ENCODE measurements at places on chromosomes 5 and 9.

DNA sequence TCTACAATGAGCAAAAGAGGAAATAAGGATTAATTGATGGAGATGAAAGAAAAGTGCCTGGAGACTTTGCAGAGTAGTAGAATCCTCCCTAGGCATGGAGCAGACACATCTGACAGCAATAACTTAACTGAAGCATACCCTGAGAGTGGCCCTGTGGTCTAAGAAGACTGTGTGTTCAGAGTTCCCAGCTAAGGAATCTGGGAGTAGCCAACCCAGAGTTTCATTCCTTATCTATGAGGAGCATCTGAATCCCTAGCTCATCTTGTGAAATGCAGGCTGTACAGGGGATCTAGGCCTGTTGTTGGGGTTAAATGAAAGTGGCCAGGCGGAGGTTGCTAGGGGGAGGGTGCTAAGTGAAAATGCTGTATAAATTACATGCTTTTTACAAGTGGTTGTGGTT lies 233.1 kb upstream of the FBXL7 start:
- no peak for DNase-seq

DNA sequence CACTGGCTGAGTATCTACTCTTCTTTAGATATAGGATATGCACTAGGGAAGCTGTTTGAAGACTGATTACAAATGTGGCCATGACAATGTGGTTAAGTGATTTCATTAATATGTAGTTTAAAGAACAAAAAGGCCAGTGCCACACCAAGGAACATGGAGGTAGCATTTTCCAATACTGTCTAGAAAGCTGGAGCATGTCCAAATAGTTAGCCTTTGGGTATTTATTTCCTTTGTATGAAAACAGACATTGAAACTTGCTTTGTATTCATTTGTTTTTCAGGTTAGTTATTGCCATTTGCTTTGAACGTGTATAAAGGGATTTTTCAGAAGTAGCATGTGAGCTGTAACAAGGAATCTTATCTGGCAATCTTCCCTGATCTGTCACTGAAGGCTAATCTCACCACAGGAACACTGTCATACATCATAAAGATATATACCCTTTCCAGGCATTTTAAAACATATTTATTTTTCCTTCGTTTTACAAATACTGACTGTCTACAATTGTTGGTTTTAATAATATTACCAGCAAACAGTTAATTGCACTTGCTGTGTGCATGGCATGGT lies 93.4 kb downstream of the PLPPR1 start:
- DNase-seq = no peak

- DNase-seq = no peak
These were observed 34.5 kb upstream of the SMAD5 start for GRCh38 chr5:136098176-136098575.

DNA sequence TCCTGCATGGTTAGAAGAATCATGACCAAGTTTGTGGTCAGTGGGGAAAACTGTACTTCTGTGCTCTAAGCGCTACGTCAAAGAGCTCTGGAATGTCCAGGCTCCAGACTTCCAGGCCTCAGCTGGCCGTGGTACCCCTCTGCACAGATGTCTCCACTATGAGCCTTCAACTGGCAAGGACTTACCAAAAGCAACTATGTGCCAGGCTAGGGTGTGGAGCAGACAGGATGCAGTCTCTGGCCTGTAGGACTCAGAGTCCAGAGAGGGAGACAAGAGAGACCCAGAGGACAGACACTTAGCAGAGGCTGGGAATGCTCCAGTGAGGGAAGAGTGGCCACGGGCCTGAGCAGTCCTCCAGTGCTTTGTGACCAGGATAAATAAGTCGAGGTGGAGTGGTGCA lies 31.0 kb upstream of the TCF7 start:
- DNase-seq = no peak

DNA sequence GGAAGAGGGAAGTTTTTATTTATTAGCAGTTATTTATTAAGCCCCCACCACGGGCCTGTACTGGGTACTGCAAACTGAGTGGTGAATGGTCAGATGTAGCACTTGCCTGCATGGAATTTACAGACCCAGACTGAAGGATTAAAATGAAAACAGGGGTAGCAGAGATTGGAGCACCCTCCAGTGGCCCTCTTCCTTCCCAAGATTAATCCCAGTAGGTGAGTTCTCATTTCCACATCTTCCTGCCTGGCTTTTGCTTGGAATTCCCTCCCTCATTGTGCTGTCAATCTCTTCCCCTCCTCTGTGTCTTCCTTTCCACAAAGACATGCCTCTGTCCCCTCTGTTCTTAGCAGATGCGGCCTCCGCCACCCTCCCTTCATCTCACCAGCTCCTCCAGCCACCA lies 39.2 kb downstream of the MVB12B start:
- no peak for DNase-seq

- no peak for DNase-seq
These were observed 62.9 kb downstream of the GADD45G start for GRCh38 chr9:89667726-89668125.

- no peak for DNase-seq
These were observed 214.7 kb downstream of the TRIO start for GRCh38 chr5:14357851-14358250.

GRCh38 chr5:16659536-16659935 lies 42.7 kb upstream of the RETREG1 start:
- DNase-seq = no peak

GRCh38 chr9:33234511-33235467 lies 5.2 kb upstream of the SPINK4 start:
- DNase-seq = no peak

GRCh38 chr9:107740088-107740980 lies 250.8 kb upstream of the KLF4 start:
- no peak for DNase-seq

DNA sequence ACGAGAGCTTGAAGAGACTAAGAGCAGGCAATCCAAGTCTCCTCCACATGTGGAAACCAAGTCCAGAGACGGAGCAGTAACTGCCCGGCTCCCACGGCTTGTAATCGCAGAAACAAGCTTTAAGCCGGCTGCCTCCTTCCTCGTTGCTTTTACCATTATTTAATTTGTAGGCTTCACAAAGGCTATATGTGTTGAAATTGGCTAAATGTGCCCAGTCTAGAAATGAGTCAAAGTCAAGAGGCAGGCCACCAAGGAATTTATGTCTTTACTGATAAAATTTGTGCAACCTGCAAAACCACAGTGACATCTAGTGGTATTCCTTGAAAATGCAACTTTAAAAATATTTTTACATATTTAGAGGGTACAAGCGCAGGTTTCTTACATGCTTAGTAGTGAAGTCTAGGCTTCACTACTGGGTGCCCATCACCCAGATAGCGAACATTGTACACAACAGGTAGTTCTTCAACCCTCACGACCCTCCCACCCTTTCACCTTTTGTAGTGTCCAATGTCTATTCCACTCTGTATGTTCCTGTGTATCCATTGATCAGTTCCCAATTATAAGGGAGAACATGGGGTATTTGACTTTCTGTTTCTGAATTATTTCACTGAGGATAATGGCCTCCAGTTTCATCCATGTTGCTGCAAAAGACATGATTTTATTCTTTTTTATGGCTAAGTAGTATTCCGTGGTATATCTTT lies 33.5 kb upstream of the EBF1 start:
- no peak for DNase-seq

- no peak for DNase-seq
These were observed 1.1 kb upstream of the AKNA start for GRCh38 chr9:114388764-114389375.

DNA sequence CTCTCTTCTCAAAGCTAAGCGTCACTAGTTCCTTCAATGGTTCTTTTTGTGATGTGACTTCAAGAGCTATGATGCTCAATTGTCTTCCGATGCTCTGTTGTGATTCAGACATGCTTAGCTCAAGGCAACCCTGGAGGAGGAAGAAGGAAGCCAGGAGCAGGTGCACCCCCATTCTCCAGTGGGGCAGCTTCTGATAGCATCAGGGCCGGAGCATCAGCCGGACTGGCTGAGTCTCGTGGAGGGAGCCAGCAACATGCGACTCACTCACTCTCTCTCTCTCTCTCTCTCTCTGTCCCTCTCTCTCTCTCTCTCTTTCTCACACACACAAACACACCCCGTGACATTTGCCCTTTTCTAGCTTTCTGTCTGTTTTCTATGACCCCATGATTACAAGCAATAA lies 140.2 kb downstream of the HSD17B3 start:
- DNase-seq = no peak

DNA sequence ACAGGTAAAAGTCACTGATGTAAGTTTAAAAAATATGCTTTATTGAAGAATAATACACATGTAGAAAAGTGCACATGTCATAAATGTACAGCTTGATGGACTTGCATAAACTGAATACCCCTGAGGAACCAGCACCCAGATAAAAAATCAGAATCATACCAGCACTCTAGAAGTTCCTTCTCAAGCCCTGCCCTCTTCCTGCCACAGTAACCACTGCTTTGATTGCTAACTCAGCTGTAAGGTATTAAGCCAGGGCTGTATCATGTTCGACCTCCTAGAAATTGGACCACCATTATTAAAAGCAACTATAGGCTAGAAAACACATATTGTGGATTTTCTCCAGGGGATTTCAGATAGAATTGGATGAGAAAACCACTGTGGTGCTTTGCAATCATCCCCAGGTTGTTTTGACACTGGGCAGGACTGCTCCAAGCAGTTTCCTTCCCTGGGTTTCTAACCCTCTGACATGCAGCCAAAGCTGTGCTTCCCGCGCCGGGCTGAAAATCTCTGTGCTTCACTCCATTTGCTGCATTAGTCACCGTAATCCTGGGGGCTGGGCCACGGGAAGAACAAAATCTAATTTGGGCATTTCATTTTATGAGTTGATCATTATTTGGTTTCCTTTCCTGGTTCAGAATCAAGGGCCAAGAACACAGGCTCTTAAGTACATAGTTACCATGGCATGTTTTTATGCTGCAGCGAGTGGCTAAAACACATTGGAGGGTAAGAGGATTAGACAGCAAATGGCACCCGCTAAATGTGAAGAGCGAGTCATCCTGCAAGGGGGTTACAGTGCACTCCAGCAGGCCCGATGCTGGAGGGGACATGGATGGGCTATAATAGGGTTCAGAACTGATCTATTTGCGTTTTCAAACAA lies 139.4 kb upstream of the IL12B start:
- no peak for DNase-seq

DNA sequence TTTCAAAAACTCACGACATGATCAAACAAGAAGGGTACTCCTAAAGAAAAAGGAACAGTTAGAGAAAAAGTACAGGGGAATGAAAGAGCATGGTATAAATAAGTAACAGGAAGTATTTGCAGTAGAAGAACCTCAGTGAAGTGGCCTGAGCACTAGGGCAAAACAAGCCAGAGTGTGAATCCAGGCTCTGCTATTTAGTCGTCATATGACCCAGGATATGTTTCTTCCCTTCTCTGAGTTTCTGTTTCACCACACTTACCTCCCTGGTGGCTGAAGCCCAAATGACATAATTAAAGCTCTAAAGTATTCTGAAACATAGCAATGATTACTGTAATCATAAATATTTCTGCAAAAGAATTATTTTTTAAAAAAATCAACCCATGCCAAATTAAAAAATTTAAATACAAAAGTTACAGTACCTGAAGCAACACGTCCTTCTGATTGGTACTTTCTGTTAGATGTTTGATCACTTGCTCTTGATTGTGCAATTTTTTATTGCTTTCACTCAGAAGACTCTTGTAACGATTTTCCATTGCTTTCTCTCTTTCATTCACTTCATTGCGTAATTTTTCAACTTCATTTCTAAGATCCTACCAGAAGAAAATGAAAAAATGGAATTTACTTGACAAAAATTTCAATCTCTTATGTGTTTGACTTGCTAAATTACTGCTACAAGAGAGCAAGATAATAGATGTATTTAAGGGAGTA lies 88.9 kb downstream of the CDK5RAP2 start:
- DNase-seq = no peak

GRCh38 chr5:90909940-90910339 lies 351.3 kb downstream of the ADGRV1 start:
- DNase-seq = no peak

DNA sequence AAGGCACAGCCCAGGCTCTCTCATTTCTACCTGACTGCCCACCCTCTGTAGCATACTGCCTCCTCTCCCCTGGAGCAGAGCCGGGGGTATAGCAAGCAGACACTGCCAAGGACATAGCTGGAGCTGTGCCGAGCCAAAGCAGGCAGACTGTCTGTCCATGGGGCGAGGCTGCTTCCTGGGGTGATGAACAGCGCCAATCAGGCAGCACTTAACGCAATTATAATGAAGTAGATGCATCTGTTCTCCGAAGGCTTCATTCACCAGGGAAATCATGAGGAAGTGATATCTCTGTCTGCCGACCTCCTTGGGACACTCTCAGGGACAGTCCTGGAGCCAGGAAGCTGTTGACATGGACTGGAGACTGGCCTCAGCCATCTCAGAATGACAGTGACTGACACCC lies 230.7 kb downstream of the ASTN2 start:
- no peak for DNase-seq

GRCh38 chr5:90020575-90021538 lies 388.7 kb downstream of the CETN3 start:
- no peak for DNase-seq

DNA sequence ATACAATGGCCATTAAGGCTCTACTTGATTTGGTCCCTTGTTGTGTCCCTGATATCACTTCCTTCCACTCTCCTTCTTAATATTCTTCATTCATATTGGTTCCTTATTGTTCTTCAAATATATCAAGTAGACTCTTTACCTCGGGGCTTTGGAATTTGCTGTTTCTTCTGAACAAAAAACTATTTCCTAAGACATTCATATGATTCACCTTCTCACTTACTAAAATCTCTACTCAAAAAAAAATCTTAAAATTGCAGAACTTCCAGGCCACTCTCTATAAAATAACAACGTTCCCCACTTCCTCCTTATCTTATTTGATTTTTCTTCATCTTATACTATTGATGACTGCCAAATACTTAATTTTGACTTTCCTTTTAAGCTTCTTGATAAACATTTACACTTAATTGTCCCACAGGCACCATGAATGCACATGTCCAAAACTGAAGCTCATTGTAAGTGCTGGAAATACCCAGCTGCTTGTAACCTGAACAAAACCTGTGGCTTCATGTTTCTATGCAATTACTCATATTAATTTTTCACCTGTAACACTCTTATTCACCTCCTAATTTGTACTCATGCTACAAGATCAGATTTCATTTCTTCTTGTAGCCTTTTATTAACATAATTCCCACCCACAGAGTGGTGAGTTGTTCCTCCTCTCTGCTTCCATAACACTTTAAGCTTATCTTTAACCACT lies 58.4 kb upstream of the NUDT12 start:
- no peak for DNase-seq

DNA sequence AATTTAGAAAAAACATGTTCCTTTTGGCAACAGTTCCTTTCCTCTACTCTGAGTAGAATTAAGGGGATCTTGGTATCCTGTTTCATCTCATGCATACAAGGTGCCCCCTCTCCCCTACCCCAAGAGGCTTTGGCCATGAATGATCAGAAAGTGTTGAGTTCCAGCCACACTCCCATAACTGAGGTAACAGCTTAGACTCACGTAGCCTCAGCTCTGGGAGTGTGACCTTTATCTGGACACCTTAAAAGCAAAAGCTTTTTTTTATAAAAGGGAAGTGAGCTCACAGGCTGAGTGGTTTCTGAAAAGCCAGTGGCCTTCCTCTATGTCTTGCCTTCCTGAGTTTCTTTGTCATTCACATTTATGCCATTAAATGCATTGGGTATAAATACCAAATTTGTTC lies 900 bp upstream of the HAVCR2 start:
- no peak for DNase-seq
